Upper lobe of left lung (tissue), 6 donors: ENCODE measurements at places on chromosomes 2 and 18. TPM values are rescaled to one million over a fixed set of nuclear protein-coding genes. Genes with fewer than 3 reads are reported as not detected.

- DNase-seq: peak; percentile 90
- no peaks in the 10 kb centered on the region for H3K36me3 ChIP-seq
- no peak overlapping the region for H3K27ac ChIP-seq
- no peaks in the 10 kb centered on the region for H3K27me3 ChIP-seq
- H3K4me3 ChIP-seq: no peak overlapping the region
- no peaks in the 10 kb centered on the region for H3K4me1 ChIP-seq
Measured at GRCh38 chr2:135004005-135004746, 43.1 kb downstream of the MAP3K19 start.

DNA sequence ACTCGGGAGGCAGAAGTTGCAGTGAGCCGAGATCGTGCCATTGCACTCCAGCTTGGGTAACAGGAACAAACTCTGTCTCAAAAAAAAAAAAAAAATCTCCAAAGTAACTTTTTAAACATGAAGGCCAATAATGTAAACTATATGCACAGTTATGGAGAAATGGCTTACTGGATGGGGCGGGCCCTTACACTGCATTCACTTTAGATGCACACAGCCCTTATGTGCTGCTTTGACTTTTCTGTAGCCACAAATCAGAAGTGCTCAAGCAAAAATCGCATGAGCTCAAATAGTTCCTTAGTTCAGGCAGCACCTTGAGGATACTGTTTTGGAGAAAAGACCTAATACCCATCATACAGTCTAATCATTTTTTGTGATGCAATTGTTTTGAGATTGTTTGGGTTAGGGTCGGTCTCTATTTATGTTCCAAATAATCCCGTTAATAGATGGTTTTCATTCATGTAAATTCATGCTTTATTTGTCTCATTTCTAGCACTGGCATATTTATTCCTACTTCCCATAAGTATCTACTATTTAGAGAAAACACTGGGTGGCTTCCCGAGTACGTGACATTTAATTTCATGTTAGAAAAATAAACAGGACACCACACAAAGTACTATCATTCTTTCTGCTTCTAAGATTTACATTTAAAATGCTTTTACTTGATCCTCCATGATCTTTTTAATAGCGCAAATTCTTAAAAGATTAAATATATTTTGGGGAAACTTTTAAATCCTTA lies 34.7 kb downstream of the RBMS1 start:
- H3K4me3 ChIP-seq: no peak overlapping the region
- no peak overlapping the region for H3K27ac ChIP-seq
- no peaks in the 10 kb centered on the region for H3K27me3 ChIP-seq
- DNase-seq: no peak
- H3K36me3 ChIP-seq: no peaks in the 10 kb centered on the region

DNA sequence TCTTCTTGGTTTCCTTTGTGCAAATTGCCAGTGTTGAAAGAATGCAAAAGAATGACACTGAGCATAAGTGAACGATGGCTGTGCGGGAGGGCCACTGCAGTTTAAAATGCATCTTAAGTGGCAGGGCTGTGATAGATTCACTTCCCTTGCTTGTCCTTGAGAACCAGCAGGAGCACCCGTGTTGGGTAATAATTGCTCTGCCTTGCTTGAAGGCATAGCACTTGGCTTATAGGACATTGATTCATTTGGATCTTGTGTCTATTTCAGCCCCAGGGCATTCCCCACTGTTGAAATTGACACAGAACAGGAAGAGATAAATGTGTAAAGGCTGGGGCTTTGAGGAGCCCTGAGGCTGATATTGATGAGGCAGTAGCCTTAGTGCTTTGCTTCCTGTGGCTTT lies 1003.7 kb upstream of the GYPC start:
- no peaks in the 10 kb centered on the region for H3K36me3 ChIP-seq
- no peak overlapping the region for H3K4me3 ChIP-seq
- no peak for DNase-seq
- no peaks in the 10 kb centered on the region for H3K27me3 ChIP-seq
- H3K4me1 ChIP-seq: no peaks in the 10 kb centered on the region
- H3K27ac ChIP-seq: no peak overlapping the region

GRCh38 chr2:221270806-221271205 lies 301.3 kb downstream of the EPHA4 start:
- no peaks in the 10 kb centered on the region for H3K4me1 ChIP-seq
- H3K27me3 ChIP-seq: no peaks in the 10 kb centered on the region
- no peak for DNase-seq
- H3K4me3 ChIP-seq: no peak overlapping the region

GRCh38 chr2:46534589-46534988 lies 55.2 kb downstream of the TMEM247 start:
- H3K27ac ChIP-seq: peak overlapping the region; percentile 57
- H3K4me1 ChIP-seq: no peaks in the 10 kb centered on the region
- no peaks in the 10 kb centered on the region for H3K36me3 ChIP-seq
- no peak for DNase-seq
- H3K4me3 ChIP-seq: no peak overlapping the region

DNA sequence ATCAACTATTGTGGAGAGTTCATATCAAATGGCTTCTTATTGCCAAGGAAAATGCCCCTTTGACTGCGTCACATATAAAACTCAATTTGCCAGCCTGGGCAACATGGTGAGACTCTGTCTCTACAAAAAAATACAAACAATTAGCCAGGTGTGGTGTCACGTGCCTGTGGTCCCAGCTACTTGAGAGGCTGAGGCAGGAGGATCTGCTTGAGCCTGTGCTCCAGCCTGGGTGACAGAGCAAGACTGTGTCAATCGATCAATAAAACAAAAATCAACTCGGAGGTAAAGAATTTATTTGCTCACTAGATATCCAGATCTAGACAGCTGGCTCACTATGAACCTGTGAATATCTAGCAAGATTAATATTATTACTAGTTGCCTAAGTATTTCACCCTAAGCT lies 1.7 kb upstream of the ZCCHC2 start:
- DNase-seq: no peak
- peaks cover 17% of the 10 kb centered on the region for H3K4me1 ChIP-seq
- no peaks in the 10 kb centered on the region for H3K36me3 ChIP-seq
- H3K4me3 ChIP-seq: no peak overlapping the region
- no peak overlapping the region for H3K27ac ChIP-seq
- no peaks in the 10 kb centered on the region for H3K27me3 ChIP-seq

DNA sequence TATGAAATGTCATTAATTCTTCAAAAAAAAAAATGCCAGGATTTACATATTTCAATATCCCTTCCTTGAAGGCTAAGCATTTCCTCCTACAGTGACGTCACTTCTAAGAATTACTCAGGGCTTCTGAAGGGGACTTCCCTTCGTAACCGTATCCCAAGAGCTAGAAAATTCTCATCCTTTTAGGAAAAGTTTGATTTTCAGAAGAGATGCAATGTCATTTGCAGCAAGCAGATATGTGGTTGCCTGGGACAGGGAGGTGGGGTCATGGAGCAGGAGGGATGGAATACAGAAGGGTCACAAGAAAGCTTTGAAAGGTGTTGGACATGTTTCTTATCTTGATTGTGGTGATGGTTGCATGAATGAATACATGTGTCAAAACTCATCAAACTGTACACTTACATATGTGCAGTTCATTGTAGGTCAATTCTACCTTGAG lies 97.0 kb upstream of the ATL2 start:
- no peak overlapping the region for H3K4me3 ChIP-seq
- peaks cover 4% of the 10 kb centered on the region for H3K4me1 ChIP-seq
- no peaks in the 10 kb centered on the region for H3K27me3 ChIP-seq
- no peaks in the 10 kb centered on the region for H3K36me3 ChIP-seq

The SAG gene
- not detected for total RNA-seq

The CROCC2 gene
- total RNA-seq: 17.8 TPM

GRCh38 chr2:236848501-236848900 lies 237.2 kb upstream of the COPS8 start:
- no peak overlapping the region for H3K27ac ChIP-seq
- no peaks in the 10 kb centered on the region for H3K27me3 ChIP-seq
- no peak overlapping the region for H3K4me3 ChIP-seq
- H3K4me1 ChIP-seq: peaks cover 4% of the 10 kb centered on the region
- DNase-seq: no peak
- H3K36me3 ChIP-seq: no peaks in the 10 kb centered on the region

DNA sequence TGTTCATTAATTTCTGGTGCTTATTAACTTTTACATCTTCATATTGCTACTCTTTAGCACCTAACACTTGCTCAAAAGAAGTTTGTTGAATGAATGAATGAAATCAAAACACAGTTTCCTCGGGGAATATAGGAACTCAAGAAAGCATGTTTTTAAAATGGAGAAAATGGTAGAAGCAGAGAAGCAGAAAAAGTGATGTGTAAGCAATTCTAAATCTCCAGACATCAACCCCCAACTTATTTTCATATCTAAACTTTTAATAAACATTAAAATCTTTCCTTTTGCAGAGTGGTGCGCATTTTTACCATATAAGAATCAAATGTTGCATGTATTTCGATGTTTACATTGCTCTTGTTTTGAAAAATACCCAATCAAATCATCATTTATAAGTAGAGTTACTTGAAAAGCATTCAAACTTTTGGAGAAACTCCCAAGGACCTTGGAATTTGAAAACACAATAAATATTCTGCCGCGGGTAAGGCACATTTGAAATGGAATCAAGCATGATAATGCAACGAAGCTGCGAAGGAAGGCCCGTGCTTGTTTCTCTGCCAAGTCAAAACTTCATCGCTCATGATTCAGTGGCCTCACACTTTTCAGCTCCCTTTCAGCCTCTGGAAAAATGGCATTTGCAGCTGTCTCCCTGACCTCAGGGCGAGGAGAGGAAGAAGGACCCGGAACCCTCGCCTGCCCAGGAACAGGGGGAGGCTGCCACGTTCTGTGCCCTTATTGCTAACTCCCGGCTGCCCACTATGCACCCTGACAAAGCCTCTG lies 26.7 kb upstream of the SMIM21 start:
- H3K27ac ChIP-seq: no peak overlapping the region
- peaks cover 11% of the 10 kb centered on the region for H3K4me1 ChIP-seq
- DNase-seq: no peak

GRCh38 chr2:112614201-112614840 lies 29.9 kb downstream of the CHCHD5 start:
- H3K4me1 ChIP-seq: no peaks in the 10 kb centered on the region
- H3K27ac ChIP-seq: no peak overlapping the region
- peak; percentile 44 for DNase-seq
- H3K27me3 ChIP-seq: no peaks in the 10 kb centered on the region
- H3K36me3 ChIP-seq: no peaks in the 10 kb centered on the region

The GDF7 gene
- 0.30 TPM for total RNA-seq

GRCh38 chr2:45068571-45069140 lies 59.4 kb upstream of the SIX2 start:
- H3K36me3 ChIP-seq: no peaks in the 10 kb centered on the region
- H3K27me3 ChIP-seq: no peaks in the 10 kb centered on the region
- no peak overlapping the region for H3K4me3 ChIP-seq
- no peaks in the 10 kb centered on the region for H3K4me1 ChIP-seq

DNA sequence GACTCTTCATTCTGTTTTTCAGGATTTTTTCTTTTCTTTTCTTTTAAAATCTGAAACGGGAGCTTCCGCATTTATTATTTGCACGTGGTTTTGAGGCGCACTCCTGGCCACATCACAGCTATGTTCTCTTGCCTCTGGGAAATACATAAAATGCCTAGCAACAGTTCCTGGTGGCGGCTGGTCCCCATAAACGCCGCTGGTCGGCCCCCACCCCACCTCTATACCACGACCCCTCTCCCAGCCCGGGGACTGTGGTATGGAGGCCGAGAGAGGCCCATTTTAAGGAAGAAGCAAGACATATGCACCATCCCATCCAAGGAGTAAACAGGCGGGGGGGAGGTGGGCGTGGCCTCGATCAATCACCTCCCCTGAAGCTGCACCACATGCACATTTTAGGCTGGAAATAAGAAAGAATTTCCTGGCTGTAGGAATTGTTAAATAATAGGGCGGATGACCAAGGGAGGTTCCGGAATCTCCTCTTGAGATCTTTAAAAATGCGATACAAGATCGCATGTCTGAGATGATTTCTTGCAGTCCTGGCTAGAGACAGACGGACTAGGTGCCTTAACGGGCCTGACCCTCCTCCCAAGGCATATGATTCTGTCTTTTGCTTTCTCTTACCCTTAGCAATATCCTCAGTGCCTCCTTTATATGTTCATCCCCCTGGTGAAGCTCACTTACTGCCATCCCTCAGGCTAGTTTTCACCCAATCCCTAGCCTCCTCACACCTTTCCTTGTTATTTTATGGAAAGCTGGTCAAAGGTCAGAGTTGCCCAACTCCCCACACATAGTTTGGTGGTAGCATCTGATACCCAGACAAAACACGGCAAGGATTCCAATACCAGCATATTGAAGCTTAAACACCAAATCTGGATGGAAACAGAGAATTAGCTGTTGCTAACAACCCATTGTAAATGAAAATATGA lies 82.4 kb downstream of the BCL2 start:
- no peaks in the 10 kb centered on the region for H3K27me3 ChIP-seq
- no peaks in the 10 kb centered on the region for H3K36me3 ChIP-seq
- H3K4me1 ChIP-seq: peaks cover 11% of the 10 kb centered on the region
- DNase-seq: peak; percentile 63

The ASXL3 gene
- total RNA-seq: 1.4 TPM

The REG3G gene
- 0.52 TPM for total RNA-seq

DNA sequence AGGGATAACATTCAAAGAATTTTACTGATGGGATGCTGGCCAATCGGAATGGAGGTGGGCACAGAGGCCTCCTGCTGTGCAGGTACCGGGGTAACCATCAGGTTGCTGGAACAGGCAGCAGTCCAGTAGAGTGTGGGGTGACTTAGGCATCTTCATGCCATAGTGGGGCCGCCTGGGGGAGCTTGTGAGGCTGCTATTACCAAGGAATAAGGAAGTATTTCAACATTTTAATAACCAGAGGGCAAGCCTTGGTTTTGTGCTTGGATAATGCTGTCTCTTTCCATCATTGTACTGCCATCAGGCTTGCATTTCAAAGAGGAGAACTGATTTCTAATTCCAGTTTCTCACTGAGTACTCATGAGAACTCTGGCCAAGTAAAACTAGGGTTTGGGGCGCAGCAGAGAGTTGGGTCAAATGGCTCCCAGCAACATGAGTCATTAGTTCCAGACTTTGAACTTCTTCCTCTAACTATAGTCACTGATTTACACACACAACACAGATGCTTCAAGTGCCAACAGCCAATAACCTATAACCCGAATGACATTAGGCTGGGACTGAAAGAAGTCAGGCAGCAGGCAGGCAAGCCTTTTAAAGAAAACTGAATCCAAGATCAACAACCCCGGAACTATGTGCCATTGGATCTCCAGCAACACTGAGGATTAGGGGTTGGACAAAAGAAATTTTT lies 56.1 kb upstream of the FHL2 start:
- no peaks in the 10 kb centered on the region for H3K27me3 ChIP-seq
- no peaks in the 10 kb centered on the region for H3K36me3 ChIP-seq
- H3K27ac ChIP-seq: no peak overlapping the region
- no peaks in the 10 kb centered on the region for H3K4me1 ChIP-seq
- no peak overlapping the region for H3K4me3 ChIP-seq
- DNase-seq: no peak

DNA sequence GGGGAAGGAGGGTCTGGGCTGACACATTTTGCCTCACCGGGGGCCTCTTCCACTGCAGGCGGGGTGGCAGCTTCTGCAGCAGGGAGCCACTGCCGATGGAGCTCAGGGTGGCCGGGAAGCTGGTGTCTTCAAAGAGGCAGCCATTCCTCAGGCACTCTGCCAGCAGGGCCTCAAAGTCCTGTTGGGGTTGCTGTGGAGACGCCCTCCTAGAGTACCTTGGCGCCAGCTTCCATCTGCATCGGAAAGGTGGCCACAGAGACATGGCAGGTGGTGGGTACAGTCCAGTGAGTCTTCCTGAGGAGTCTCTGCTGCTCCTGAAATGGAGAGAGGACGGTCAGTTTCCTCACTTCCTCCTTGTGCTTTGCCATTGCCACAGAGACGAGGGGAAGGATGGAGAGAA lies 12.1 kb downstream of the CAPN14 start:
- H3K4me1 ChIP-seq: no peaks in the 10 kb centered on the region
- no peaks in the 10 kb centered on the region for H3K27me3 ChIP-seq
- no peak overlapping the region for H3K27ac ChIP-seq
- H3K36me3 ChIP-seq: no peaks in the 10 kb centered on the region

The ARHGAP25 gene
- total RNA-seq: 34.6 TPM

- H3K36me3 ChIP-seq: no peaks in the 10 kb centered on the region
- no peaks in the 10 kb centered on the region for H3K4me1 ChIP-seq
- no peak overlapping the region for H3K27ac ChIP-seq
- H3K4me3 ChIP-seq: no peak overlapping the region
Measured at GRCh38 chr2:148253685-148254084, 232.8 kb downstream of the MBD5 start.
